ENCODE measurements at places on chromosomes 5 and 9. TPM values are rescaled to one million over a fixed set of nuclear protein-coding genes. Genes with fewer than 3 reads are reported as not detected.

RPL37 gene
- total RNA-seq: 4,417 TPM

DNA sequence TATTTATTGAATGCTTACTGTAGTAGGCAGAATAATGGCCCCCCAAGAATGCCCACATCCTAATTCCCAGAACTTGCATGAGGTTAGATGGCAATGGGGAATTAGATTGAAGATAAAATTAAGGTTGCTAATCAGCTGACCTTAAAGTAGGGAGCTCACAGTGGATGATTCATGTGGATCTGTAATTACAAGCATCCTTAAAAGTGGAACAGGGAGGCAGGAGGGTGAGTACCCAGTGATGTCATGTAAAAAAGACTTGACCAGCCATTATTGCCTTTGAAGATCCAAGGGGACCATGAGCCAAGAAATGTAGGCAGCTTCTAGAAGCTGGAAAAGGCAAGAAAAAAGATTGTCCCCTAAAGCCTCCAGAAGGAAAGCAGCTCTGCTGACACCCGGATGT lies 71.4 kb downstream of the GABBR2 start:
- DNase-seq: no peak

DIPK1B gene
- total RNA-seq: 14.4 TPM

DNA sequence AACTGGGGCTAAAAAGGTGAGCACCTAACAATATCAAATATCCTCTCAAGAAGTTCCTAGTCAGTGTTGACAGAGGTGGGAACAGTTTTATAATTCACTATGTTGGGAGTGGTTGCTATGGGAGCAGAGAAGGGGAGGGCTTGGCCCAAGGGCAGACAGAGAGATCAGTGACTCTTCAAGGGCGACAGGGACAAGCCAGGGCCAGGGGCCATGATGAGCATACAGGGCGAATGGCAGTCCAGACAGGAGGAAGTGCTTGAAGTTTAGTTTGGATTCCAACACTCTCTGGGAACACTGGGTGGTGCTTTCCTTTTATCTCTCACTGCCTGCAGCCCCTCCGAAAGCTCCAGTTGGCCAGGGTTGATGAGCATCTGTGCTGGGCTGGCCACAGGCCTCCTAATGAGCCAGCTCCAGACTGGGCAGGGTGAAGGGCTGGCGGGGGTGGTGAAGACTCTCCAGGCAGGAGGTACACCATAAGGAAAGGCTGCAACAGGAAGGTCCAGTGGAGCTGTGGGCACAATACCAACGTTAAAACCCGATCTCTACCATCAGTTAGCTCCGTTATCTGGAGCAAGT lies 111.3 kb downstream of the TMEM174 start:
- DNase-seq: no peak

- DNase-seq: no peak
Observed at GRCh38 chr9:19992556-19992955, 203.7 kb upstream of the SLC24A2 start.

- DNase-seq: no peak
Observed at GRCh38 chr5:7663808-7664207, 187.1 kb downstream of the CFAP90 start.

DNA sequence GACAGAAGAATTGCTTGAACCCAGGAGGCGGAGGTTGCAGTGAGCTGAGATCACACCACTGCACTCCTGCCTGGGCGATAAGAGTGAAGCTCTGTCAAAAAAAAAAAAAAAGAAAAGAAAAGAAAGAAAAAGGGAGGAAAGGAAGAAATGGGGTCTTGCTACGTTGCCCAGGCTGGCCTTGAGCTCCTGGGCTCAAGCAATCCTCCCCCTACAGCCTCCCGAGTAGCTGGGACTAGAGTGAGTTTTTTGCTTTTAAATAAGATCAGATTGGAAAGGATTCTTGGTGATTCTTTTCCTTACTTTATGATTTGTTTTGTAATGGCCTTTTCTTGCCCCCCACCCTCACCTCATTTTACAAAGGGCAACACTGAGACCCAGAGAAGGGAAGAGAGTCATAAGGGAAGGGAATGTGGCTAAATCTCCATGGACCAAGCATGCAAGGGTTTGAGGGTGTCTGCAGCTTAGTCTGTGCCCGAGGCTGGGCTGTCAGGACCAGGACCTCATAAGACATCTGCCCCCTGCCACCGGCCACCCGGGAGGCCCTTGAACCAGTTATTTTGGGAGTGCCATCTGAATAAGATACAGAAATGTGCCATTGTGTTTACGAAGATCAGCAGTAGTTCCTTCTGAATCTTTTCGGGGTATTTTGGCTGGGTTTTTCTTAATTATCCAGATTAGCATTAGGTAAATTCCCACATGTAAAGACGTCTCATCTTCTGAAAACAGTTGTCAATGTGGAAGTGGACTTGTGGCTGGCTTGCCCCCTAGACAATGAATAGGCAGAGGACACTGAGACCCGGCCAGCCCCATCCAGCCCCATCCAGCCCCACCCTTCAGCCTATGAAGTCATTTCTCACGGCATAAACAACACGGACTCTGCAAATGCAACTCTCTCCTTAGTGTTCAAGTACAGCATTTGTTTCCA lies 44.5 kb upstream of the GRHPR start:
- no peak for DNase-seq

GRCh38 chr5:37552770-37553719 lies 173.9 kb downstream of the WDR70 start:
- no peak for DNase-seq

PTAR1 gene
- total RNA-seq: 85.4 TPM

DNA sequence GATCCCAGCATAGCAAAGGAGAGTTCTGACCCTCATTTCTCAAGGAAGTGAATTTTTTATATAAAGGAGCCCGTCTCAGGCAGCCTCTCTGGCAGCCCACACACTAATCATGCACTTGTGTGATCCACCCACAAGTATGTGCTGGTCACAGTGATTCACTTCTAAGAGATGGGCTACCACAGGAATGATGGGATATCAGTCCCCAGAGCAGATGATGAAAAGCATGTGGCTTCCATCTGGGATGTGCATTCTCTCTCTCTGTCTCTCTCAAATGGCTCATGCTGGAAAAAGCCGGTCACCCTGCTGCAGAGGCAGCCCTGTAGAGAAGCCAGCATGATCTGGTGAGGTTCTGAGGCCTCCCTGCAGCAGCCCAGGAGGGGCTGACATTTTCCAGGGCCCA lies 74.2 kb upstream of the ADCY2 start:
- no peak for DNase-seq

TRIM7 gene
- 46.8 TPM for total RNA-seq

NR6A1 gene
- total RNA-seq: 0.89 TPM

GRCh38 chr5:58046371-58046770 lies 413.5 kb downstream of the PLK2 start:
- no peak for DNase-seq

- DNase-seq: no peak
Observed at GRCh38 chr9:120978987-120979386, 52.4 kb upstream of the TRAF1 start.

DNA sequence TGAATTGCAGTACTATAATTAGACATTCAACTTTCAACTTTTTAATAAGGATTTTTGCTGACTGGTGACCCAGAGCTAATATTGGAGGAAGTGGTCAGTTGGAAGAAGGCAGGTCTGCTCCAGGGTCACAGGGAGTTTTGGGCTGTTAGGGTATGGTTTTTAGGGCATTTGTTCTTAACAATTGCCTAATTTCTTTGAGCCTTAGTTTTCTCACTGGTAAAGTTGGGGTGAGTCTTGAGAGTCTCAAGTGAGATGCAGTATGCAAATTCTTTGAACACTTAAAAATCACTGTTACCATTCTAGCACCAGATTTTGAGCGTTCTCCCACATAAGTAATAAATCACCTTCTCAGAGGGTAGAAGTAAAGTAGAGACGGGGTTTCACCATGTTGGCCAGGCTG lies 50.9 kb downstream of the RMI1 start:
- DNase-seq: no peak

DNA sequence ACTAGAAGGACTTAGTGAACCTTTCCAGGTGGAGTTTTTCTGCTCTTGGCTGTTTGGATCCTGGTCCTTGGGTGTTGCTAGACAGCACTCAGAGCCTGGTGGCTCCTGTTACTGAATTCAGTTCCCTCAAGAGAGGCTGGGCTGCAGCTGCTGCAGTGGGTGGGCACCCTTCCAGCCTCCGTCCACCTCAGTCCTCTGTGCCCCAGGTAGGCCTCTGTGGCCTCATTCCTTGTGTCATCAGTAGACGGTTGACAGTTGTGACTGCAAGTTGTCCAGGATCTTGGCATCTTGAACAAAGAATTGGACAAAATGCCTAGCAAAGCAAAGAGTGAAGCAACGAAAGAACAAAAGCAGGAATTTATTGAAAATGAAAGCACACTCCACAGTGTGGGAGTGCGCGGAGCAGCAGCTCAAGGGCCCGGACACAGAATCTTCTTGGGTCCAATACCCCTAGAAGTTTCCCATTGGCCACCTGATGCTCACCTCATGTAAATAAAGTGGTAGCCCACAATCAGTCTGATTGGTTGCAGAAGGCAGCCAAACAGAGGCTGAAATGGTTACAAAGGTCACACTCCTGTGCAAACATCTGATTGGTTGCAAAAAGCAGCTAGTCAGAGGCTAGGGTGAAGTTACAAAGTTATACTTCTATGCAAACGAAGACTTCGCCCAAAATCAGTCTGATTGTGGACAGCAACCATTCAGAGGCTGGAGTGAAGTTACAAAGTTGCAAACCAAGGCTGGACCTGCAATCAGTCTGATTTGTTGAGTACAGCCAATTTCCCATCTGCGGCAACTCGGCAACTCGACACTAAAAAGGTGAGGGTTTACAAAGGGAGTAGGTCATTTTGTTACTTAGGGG lies 40.1 kb downstream of the F2R start:
- no peak for DNase-seq

GRCh38 chr5:154419236-154419635 lies 26.6 kb upstream of the SAP30L start:
- DNase-seq: no peak

ROR2 gene
- total RNA-seq: 0.10 TPM

- DNase-seq: no peak
Observed at GRCh38 chr5:15889001-15889400, 290.6 kb downstream of the MARCHF11 start.

DNA sequence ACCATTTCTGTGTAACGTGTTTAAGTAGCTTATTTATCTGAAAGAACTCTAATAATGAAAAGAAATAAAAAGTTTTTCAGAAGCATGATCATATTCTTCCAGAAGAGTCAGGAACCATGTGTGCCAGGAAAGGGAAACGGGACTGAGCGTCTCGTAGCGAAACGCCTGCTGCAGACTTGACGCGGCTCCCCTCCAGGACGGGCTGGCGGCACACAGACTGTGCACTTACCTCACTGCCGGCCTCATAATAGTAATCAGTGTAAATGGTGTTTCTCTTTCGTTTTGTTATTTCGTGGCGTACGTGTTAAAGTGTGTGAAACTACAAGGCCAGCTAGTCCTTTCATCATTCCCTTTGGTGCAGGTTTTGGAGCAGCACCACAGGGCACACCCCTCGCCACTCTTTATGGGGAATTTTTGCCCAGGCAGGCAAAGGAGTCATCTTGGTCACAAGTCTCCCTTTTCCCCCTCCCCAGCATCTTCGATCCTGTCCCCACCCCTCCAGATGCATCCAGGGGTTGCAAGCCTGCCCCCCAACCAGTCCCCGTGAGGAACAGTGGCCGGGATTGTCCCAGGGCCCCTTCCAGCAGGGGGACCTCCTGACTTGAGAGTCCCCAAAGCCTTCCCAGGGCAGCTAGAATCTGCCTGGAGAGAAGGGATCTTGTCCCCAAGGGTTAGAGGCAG lies 233.1 kb downstream of the FANCC start:
- no peak for DNase-seq

NIPBL gene
- 15.7 TPM for total RNA-seq

GRCh38 chr5:116951219-116951618 lies 376.6 kb upstream of the SEMA6A start:
- DNase-seq: no peak

GRCh38 chr5:143166661-143167420 lies 236.6 kb downstream of the NR3C1 start:
- DNase-seq: no peak

- DNase-seq: no peak
Observed at GRCh38 chr5:159050316-159051143, 49.2 kb downstream of the EBF1 start.

RASA1 gene
- 36.0 TPM for total RNA-seq

GRCh38 chr9:33884856-33885701 lies 68.1 kb downstream of the UBE2R2 start:
- no peak for DNase-seq

C9orf153 gene
- total RNA-seq: 0.40 TPM

DNA sequence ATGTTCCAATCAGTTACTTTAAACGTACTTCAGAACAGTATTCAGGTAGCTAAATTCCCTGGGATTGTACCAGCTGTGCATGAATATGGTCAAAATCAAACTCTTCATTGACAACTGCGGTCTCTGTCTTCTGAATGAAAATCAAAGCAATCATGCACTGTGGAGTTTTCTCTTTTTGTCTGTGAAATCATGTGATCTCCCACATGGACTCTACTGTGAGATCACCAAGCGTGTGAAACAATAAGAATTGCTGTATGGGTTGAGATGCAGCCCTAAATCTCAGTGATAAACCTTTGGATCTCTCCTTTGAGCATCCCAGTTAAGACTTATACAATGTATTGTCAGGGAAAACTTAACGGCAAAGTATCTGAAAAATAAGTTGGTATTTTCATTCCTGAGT lies 6.1 kb downstream of the NRG2 start:
- no peak for DNase-seq

FIBCD1 gene
- 14.6 TPM for total RNA-seq

HTR4 gene
- total RNA-seq: not detected

GRCh38 chr5:14607104-14607503 lies 25.5 kb downstream of the OTULINL start:
- DNase-seq: no peak

FOXD4L3 gene
- total RNA-seq: not detected

SAXO1 gene
- total RNA-seq: not detected

TENT4A gene
- total RNA-seq: 17.7 TPM

DNA sequence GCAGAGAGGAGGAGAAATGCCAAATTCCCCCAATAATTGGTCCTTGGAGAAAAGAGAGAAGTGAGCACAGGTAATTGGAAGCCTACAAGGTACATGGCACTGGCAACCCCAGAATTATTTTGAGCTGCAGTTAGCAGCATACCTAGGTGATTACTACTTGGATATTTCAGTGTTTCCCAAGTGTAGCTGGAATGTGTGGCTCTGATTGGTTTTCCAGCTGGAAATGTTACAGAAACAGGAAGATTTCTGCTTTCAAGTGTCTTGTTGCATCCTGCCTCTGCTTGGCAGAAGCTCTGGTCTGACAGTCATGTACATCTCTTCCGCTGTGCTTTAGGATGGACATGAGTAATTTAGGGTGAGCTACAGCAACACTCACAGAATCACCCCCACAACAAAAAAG lies 262.1 kb downstream of the ENC1 start:
- DNase-seq: no peak

Data from NCI-H460 (cell line).